ENCODE measurements at places on chromosomes 13 and 19.

DNA sequence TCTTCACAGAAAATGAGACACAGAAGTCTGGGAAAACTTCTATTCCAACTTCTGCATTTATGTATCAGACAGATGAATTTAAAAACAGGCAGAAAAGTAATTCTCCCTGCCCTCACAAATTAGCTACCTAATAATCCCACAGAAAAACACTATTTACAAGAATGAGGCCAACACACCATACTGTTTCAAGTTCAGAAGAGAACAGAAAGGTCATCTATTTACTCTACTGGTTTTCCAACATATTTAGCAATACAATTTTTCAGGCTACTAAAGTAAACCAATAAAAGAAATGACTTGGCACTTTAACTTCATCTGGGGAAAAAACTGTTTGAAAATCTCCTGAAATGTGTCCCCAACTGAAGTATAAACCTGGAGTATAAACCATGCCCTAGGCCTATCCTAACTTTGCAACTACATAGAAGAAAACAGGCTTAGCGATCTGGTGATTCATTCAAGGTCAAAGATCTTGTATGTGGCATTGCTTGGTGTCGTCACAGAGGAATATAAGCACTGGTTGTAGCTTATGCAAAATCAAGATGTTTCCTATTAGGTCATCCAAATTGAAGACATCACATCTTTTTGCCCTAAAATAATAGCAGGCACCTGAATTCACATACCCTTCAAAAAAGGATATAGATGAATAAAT is 20.1 kb upstream of the EBPL start:
- DNase-seq: no peak

DNA sequence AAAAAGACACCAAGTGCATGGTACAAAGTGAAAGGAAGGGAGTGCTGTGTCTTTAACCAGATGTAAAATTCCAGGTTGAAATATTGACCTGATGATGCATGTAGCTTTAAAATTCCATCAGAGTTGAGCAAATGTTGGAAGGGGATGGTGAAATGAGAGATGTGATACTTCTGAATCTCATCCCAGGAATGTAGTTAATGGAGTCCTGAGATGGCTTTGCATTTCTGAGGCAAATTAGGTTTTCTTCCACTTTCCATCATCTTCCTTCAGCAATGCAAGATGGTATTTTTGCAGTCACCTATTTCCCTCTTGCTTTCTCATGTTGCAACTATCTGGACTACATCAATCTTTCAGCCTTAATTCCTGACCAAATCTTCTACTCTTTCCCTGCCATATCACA is 194.1 kb upstream of the MIR17HG start:
- no peak for DNase-seq

DNA sequence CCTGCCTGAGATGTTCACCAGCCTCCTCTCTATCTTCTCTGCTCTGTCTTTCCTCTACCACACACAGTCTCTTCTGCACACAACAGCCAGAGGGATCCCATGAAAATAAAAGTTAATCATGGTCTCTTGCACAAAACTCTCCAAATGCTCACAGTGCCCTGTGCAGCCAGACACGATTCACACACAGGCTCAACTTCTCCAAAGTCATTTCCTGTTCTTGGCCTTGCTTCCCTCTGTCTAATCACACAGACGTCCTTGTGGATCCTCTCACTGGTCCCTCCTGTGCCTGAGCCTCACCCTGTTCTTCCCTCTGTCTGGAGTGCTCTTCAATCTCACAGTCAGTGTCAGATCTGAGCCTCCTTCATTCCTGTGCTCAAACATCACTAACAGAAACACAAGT is 7.8 kb downstream of the SIGLEC12 start:
- DNase-seq: no peak

GRCh38 chr19:13459351-13459750 is 46.9 kb downstream of the CACNA1A start:
- no peak for DNase-seq

- DNase-seq: no peak
Observed at GRCh38 chr13:32211813-32212212, 103.3 kb downstream of the ZAR1L start.

- DNase-seq: no peak
Observed at GRCh38 chr13:111394211-111394922, 73.9 kb downstream of the TEX29 start.

- DNase-seq: no peak
Observed at GRCh38 chr19:29293736-29294342, 80.9 kb upstream of the UQCRFS1 start.

- DNase-seq: no peak
Observed at GRCh38 chr13:73849292-73849691, 284.9 kb downstream of the KLF12 start.

DNA sequence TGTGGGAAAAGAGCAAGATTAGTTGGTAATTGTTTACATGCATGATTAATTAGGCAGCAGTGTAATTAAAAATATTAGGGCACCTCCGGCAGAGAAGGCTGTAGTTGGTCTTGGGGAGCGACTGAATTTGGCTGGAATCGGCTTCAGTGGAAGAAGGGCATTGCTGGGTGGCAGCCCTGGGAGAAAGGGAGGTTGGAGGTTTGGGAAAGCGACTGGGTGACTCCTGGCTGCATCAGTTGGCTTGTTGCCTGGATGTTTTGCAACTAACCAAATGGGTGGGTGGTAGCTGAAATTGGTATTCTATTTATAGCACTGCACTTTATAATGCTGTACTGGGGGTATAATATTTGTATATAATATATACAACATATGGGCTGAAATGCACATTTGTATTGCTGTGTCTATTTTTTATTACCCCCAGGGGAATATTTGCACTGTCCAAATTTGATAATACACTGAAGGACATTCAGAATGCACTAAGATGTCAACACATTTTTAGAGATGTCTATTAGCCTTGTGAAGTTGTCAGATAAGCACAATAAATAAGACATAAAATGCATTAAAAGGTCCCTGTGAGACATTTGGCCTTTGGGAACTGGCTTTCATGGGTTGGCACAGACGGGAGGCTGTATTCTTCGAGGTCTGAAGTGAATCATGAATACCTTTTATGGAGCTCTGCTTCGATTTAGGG is 1.7 kb downstream of the B3GLCT start:
- no peak for DNase-seq

DNA sequence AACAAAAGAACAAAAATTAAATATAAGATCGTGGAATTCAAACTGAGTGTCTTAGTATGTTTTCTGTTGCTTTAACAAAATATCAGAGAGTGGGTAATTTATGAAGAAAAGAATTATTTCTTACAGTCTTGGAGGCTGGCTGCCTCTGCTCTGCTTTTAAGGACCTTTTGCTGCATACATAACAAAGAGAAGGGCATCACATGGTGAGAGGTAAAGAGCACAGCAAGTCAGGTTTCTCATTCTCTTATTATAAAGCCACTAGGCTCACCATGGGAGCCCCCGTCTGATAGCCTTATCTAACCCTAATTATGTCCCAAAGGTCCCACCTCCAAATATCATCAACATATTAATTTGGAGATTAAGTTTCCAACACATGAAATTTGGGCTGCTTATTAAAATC is 231.3 kb downstream of the SLITRK6 start:
- DNase-seq: no peak

DNA sequence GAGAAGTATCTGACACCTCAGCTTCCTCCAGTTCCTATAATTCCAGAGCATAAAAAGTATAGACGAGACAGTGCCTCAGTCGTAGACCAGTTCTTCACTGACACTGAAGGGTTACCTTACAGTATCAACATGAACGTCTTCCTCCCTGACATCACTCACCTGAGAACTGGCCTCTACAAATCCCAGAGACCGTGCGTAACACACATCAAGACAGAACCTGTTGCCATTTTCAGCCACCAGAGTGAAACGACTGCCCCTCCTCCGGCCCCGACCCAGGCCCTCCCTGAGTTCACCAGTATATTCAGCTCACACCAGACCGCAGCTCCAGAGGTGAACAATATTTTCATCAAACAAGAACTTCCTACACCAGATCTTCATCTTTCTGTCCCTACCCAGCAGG is 3.1 kb downstream of the KLF5 start:
- no peak for DNase-seq

- DNase-seq: no peak
Observed at GRCh38 chr13:112905086-112905485, 63.9 kb upstream of the MCF2L start.

- DNase-seq: no peak
Observed at GRCh38 chr13:94139393-94139995, 340.0 kb downstream of the DCT start.

- no peak for DNase-seq
Observed at GRCh38 chr19:31289381-31289880, 59.8 kb downstream of the TSHZ3 start.

DNA sequence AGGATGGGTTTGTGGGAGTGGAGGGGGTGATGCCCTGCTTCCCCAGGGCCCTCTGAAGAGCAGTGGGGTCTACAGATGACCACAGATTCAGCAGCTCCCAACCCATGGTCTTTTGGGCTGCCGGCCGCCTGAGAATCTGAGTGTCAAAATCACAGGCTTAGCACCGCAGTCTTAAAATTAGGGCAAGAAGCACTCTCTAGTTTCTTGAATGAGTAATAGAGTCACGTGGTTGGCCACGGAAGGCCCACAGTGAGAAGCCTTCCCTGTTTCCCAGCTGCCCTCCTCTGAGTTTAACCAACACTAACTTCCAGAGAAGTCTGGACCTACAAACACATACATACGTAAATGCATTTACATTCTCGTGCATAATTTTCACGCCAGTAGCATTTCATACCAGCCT is 5.2 kb downstream of the PRMT1 start:
- DNase-seq: no peak

- DNase-seq: no peak
Observed at GRCh38 chr19:55149078-55150003, at the start of gene TNNT1. TNNT1 (minus strand) TSS chr19:55149206; CDS start chr19:55147157, 2,049 bp downstream.

- DNase-seq: no peak
Observed at GRCh38 chr13:111944171-111944583, 122.8 kb upstream of the SOX1 start.

GRCh38 chr13:21139374-21139773 is 37.0 kb downstream of the SKA3 start:
- no peak for DNase-seq

DNA sequence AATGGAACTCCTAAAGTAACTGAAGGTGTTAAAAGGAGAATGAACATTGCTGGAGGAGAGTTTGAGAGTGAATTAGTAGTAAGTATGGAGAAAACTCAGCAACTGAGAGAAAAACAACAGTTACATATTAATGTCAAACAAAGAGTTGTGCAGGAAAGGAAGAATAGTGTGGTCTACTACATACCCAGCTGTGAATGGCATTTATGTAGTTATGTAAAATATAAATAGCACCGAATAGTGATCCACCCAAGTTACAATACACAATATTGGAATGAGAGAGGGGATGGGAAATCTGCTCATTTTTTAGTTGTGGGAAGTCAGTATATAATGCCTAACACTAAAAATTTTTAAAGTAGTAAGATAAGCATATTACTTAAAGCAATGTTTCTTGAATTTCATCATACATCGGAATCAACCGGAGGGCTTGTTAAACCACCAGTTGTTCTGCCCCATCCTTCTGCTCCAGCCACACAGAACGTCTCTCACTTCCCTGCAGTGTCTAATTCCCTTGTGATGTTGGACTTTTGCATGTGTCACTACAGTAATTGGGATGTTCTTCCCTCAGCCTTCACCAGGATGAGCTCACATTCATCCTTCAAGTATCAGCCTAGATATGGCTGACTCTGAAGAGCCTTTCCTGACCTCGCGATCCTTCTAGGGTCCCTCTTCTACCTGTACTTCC is 11.5 kb downstream of the CCDC70 start:
- DNase-seq: no peak

- no peak for DNase-seq
Observed at GRCh38 chr13:41064493-41064892, 3.2 kb downstream of the WBP4 start.

DNA sequence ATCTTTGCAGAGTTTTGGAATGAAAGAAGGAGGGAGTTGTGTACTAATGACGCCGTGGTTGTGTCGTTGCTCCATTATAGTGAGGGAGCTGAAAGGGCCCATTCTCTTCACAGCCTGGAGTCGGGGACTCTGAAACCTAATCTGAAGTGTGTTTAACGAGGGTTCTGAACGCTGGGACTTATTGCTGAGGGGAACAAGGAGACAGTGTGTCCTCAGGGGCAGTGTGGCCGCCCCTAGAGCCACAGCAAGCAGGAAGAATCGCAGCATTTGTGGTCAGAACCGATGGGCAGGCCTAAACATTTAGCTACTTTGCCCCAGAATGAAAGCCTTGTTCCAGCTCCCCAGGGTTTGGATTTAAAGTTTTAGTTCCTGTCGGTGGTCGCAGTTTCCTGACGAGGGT is 156.4 kb upstream of the RNF113B start:
- no peak for DNase-seq

GRCh38 chr13:91135968-91136367 is 211.5 kb upstream of the MIR17HG start:
- DNase-seq: no peak

DNA sequence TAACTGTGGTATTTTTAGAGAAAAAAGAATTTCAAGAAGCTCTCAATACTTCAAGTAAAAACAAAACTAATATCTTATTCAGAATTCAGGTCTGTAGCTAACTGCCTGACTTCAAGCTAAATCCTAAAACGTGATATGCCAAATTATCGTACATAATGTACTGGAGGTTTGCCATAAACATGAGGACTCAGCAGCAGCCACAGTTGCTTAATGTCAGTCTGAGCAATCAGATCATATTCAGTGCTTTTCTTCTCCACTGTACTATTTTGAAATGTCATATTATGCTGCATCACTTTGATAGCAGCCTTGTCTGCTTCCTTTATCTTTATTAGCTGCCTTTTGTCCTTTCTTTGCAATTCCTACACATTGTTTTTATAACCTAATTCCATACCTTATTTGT is 265.1 kb upstream of the EDNRB start:
- DNase-seq: no peak

GRCh38 chr19:5261156-5261890 is 79.3 kb downstream of the PTPRS start:
- no peak for DNase-seq

- no peak for DNase-seq
Observed at GRCh38 chr13:112057736-112058518, 9.0 kb upstream of the SOX1 start.

GRCh38 chr19:5775668-5776309 is 8.8 kb downstream of the PRR22 start:
- DNase-seq: no peak

- no peak for DNase-seq
Observed at GRCh38 chr19:4910594-4911281, 1.4 kb downstream of the UHRF1 start.

GRCh38 chr19:45244133-45244794 is 943 bp downstream of the EXOC3L2 start:
- no peak for DNase-seq

DNA sequence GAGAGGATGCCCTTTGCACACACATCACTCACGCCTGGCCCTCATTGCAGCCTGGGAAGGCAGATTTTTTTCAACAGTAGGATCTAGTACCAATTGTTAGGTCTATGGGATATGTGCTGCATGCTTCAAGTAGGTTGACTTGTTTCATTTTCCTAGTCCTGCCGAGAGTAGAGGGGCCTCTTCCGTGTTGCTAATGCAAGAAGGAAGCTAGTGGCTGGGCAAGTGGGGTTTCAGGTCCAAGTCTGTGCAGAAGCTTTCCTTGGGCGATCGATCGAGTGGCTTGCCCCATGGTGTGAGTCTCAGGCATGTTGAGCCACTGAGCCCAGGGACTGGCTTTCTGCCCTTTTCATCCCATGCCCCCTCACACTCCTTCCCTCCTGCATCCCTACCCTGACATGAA is 13.7 kb downstream of the ILF3 start:
- no peak for DNase-seq

- no peak for DNase-seq
Observed at GRCh38 chr19:18762125-18763023, 28.7 kb downstream of the COMP start.
